ENCODE measurements at places on chromosomes 7 and 10.

GRCh38 chr10:113565364-113565763, 12.5 kb downstream of the HABP2 start:
- DNase-seq: no peak

GRCh38 chr7:24819916-24820689, 62.8 kb upstream of the GSDME start:
- DNase-seq: peak; percentile 71

GRCh38 chr7:130878785-130879184, 144.8 kb upstream of the KLF14 start:
- no peak for DNase-seq

GRCh38 chr10:63481815-63482421, 16.1 kb upstream of the JMJD1C start:
- no peak for DNase-seq

DNA sequence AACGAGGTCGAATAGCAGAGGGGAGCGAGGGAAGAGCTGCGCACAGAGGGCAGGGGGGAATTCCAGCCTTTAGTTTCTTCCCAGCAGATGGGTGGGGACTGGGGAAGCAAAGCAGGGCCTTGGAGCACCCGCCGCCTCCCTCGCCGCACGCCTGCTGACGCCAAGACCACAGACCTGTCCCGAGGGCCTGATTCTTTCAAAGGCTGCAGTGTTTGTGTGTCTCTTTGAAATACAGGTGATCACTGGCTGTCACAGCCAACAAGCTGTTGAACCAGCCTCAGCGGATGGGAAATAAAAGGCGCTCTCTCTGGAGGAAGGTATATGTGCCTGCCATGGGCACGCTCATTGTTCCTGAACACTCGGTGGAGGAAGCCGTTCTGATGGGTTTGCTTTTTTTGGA, 119.3 kb downstream of the FAM53B start:
- no peak for DNase-seq

DNA sequence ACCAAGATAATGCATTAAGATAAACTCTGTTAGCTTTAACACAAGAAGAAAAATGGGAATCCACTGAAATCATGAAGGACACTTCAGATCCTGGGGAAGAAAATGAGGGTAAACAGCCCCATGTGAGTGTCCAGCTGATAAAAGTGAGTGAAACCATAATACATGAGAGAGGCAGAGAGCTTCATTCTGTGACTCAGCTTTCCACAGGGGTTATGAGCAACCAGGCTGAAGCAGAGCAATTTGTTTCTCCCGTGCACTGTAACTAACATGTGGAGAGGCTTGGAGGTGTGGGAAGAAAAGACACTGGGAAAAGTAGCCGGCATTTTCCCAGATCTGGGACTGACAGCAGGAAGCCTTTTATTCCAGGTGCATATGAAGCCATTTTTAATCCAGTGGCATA, 971.7 kb downstream of the ANKRD7 start:
- DNase-seq: no peak

DNA sequence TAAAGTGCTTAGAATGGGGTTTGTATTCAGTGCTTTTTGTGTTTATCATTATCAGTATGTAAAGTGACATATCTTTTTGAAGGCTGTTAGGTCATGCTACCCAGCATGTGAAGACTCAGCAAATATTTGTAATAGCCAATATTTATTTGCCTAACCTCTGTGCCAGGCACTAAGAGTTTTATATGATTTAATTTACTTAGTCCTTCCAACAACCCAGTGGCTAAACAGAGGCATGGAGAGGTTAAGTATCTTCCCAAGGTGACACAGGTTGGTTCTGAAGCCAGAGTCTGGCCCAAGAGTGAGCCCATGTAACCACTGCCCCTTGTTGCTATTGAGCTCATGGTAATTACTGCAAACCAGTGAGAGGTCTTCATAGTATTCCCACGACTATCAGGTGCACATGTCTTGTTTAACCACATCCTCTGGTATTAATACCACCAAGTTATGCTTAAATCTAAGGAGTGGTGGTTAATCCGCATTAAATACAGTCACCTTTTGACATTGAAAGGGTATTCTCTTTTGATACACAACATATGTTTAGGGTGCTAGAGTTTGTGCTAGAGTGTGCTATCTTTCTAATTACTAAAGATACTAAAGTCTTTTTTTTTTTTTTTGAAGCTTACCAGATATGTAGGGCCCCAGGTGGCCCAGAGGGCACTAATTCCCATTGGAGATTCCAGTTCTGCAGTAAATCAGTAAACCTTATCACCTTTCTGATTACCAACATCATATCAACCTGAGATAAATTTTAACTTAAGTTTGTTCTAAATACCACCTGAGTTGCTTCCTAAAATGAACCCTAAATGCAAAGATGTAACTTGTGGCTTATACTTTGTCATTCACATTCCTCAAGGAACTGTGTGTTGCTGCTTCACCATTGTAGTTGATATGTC, 2.9 kb downstream of the ADD3 start:
- no peak for DNase-seq

GRCh38 chr7:1418505-1419309, 40.6 kb downstream of the MICALL2 start:
- no peak for DNase-seq

Data from activated T-helper 2 cell treated with anti-CD3 and anti-CD28 coated beads, Interferon-gamma antibody, Interleukin-2, Interleukin-4, amounts not matched to agents 10 μg/mL and 5 μg/mL and 100 μg/mL, durations not matched to agents 14 hours and 24 hours and 36 hours (primary cell).